ENCODE measurements at places on chromosomes 7 and 10.
A peak's percentile ranks its signal among the peaks of the same experiment; 100 is the strongest.

GRCh38 chr10:79285315-79286197 is 61.7 kb upstream of the PPIF start:
- no peak for DNase-seq

GRCh38 chr10:35130663-35131062 is 4.0 kb downstream of the CREM start:
- DNase-seq: no peak

GRCh38 chr7:98879198-98879978 is 1.1 kb downstream of the TRRAP start:
- no peak for DNase-seq

DNA sequence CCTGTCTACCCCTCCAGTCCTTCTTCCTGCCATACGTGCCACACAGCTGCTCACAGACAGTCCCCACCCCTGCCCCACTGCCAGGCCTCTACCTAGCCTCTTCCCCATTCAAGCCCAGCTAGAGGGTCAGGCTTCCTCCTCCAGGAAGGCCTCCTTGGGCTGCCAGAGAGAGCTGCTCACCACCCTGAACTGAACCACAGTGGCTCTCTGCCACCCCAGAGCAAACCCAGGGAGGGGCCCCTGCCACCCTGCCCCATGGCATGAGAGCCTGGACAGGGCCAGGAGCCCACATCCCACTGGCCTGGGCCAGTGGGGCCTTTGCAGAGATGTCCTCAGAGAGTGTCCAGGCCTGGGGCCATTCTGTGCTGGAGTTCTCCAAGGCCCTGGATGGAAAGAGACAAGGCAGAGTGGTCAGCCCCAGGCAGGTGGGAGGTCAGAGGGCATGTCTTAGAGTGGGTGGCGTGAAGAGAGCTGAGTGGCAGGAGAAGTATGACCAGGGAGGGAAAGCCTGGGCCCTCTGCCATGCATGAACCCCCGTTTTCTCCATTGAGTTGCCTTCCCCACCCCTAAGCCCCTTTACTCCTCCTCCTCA is 40.4 kb downstream of the TMEM270 start:
- no peak for DNase-seq

DNA sequence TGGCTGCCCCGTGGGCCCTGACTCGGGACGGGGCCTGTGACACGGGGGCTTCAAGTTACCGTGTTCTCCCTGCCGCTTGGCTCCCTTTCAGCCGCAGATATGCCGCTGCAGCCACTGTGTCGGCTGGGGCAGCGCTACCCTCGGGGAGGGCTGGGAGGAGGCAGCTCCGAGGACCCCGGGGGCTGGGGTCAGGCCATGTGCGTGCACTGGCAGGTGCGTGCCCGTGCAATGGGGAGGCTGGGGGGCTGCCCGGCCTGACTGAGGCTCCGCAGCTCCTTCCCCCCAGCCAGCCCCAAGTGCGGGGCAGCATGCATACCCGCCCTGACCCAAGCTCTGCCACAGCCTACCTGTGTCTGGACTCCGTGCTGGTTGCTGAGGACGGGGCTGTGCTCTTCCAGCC is 29.2 kb downstream of the KNDC1 start:
- DNase-seq: no peak

- DNase-seq: no peak
Observed at GRCh38 chr10:129767751-129768150, 196.3 kb downstream of the EBF3 start.

GRCh38 chr7:87959336-87959735 is 25.3 kb downstream of the ADAM22 start:
- no peak for DNase-seq

GRCh38 chr7:47400741-47401206 is 181.1 kb downstream of the TNS3 start:
- DNase-seq: no peak

- no peak for DNase-seq
Observed at GRCh38 chr7:123538189-123538714, 3.9 kb upstream of the IQUB start.

GRCh38 chr10:108358912-108359311 is 1194.4 kb upstream of the SORCS1 start:
- DNase-seq: no peak

DNA sequence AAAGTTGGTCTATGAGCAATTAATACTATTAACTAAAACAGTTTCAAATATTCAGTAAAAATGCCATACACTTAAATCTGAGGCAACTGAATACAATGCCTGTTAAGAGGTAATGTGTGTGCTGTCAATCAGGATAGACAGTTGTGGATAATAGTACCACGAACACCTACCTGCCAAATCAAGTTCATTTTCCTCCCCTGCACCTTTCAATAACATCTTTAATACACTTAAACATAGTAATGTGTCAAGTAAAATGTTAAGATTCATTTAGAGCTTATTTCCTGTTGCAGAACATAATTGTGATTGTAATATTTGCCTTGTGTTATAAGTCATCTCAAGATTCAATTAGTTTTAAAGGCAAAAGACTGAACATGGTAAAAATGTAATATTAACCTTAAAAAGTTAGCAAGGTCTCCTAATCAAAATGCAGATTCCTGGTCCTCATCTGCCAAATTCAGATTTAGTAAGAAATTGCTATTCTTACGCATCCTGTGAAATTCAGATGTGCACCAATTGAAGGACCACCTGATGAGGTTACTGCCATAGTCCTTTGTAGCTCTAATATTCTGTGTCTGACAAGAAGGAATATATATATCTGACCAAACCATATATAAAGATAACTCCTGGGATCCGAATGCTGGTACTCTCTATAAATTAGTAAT is 37.1 kb downstream of the COL1A2 start:
- no peak for DNase-seq

GRCh38 chr7:2715341-2716231 is 27.6 kb downstream of the AMZ1 start:
- no peak for DNase-seq

GRCh38 chr10:101559596-101560297 is 28.3 kb downstream of the POLL start:
- no peak for DNase-seq

- no peak for DNase-seq
Observed at GRCh38 chr10:44862924-44863323, 48.2 kb upstream of the TMEM72 start.

GRCh38 chr7:25179325-25179724 is 49.0 kb downstream of the NPVF start:
- DNase-seq: no peak

- no peak for DNase-seq
Observed at GRCh38 chr10:104256335-104256961, 1.8 kb downstream of the GSTO1 start.

DNA sequence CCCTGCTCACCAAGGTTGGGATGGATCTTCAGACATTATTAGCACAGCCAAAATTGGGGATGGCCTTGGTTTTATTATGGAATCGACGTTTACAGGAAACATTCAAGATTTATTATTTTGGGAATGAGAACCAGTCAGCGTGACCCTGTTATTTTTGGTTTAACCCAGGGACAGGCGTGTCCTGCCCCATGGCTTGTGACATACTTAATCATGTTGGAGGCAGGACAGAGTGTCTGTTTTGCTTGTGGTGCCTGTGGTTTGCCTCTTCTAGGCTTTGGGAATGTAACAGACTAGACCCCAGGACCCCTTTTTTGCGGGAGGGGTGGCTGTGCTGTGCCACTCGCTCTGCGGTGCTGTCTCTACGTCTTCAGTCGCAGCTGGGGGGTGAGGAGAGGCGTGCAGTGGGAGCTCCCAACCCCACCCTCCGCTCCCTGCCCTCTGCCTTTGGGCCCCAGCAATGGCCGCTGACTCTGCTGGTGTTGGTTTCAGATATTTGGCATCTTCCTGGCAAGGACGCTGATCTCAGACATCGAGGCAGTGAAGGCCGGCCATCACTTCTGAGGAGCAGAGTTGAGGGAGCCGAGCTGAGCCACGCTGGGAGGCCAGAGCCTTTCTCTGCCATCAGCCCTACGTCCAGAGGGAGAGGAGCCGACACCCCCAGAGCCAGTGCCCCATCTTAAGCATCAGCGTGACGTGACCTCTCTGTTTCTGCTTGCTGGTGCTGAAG is 20.1 kb upstream of the SH2D4B start:
- DNase-seq: no peak

DNA sequence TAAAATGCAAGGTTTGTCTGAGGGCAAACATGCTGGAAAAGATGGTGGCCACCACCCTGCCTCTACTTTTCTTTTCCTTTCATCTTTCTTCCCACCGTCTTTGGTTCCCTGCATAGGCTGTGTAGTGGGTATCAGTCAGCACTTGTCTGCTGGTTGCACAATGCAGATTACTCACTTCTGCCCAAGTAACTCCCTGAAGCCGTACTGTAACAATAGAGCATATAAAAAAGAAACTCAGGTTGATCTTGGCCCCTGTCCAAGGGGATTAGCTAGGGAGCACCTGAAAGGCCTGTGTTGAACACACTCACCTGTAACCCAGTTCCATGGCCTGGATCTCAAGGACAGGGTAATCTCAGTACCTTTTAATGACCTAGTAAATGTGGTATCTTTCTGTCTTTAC is 533.0 kb upstream of the GALNT17 start:
- no peak for DNase-seq

DNA sequence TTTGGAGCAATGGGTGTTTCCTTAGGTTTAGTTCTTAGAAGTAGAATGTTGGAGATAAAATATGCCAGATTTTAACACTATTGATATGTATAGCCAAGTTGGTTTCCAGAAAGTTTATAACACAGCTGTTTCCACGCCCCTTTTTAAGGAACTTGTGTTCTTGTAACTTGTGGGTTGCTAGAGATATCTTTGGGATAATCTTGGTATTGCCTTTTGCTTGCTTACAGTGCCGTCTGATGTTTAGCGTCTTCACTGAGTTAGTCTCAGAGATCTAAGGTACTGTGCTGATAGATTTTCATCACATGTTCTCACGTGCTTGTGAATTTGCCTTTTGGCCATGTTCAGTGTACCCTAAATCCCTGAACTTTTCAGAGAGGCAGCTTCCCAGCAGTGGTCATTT is 12.4 kb downstream of the TMEM248 start:
- DNase-seq: no peak

GRCh38 chr10:127937069-127937468 is 30.2 kb downstream of the PTPRE start:
- DNase-seq: no peak

- DNase-seq: no peak
Observed at GRCh38 chr7:92609921-92610518, 19.8 kb upstream of the FAM133B start.

- no peak for DNase-seq
Observed at GRCh38 chr10:91050371-91051034, 129.6 kb upstream of the ANKRD1 start.

DNA sequence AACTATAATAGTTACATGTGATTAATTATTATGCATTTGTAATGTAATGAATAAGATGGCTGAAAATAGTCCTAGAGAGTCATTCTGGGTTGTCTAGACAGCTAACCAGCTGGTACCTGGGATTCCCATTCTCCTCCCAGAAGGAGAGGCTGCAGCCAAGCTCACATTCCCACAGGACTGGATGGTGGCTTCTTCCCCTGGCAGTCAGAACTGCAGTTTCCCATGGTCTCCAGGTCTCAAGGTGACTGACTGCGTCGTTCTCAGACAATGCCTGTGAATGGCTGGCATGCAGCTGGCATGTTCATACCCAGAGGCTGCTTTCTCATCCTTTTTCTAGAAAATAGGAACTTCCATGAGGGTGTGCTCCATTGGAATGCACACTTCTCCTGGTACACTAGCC is 21.3 kb downstream of the TAS2R16 start:
- DNase-seq: no peak

DNA sequence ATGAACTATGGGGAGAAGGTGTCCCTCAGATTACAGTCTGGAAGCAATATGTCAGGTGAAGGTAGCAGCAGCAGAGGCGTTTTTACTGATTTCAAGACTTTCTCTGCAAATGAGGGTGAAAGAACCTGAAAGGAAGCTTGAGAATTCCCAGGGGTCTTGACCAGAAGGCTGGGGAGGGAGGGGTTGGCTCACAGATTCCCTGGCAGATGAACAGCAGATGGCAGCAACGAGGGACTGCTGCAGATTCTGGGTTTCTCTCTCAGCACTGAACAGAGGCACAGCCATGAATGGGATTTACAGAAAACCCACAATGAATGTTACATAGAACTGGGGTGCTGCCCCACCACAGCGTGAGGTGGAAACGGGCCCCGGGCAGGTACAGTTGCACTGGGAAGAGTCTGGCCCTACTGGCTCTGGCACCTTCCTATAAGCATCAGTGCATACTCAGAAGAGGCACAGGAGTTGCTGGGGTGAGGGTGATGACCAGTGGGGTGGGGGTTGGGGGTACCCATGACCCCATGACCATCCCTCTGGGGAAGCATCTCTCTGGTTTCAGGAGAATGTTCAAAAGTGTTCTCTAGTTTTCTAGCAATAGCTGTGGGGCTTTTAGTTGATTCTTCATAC is 317.8 kb downstream of the SH2D4B start:
- no peak for DNase-seq

DNA sequence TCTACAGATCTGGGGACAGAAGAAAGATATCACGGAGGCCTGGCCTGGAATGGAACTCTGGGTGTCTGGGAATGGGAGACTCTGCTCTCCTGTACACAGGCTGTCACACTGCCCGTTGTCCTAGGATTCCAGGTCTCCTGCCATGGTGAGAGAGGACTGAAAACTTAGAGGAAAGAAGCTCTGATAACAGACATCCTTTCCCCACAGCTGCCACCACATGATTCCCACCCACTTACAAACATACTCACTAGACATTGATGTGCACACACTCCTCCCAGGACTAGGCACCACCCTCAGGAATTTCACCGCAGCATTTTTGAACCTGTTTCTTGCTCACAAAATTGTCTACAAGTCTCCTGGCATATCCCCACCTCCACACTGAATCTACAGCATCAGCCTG is 5.7 kb downstream of the ZNF92 start:
- no peak for DNase-seq

DNA sequence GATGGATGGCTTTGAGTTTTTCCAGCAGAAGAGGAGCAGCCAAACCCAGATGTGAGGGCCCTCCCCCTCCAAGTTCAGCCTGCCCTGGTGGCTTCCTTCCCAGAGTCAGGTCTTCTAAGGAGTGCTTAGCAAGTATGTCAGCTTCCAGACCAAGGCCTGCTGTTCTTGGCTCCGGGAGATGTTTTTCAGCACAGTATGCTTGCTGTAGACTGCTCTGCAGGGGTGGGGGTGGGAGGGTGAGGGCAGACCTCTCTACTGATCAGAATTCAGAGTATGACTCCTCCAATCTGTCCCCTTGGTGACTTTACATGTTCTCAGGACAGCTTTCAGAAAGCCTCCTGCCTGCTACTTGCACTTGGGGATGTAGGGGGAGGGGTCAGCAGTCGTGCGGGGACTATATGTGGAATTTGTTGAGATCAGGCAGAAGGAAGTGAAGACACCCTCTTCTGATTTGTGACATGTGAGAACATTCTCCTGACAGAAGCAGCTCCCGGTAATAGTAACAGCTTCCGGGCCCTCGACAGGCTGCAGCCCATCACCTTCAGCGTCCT is 516.4 kb upstream of the ZMIZ1 start:
- DNase-seq: peak; percentile 58
